ENCODE measurements at places on chromosomes 3 and 15.

GRCh38 chr15:62428851-62429598, 263.9 kb upstream of the C2CD4B start:
- no peak for DNase-seq

DNA sequence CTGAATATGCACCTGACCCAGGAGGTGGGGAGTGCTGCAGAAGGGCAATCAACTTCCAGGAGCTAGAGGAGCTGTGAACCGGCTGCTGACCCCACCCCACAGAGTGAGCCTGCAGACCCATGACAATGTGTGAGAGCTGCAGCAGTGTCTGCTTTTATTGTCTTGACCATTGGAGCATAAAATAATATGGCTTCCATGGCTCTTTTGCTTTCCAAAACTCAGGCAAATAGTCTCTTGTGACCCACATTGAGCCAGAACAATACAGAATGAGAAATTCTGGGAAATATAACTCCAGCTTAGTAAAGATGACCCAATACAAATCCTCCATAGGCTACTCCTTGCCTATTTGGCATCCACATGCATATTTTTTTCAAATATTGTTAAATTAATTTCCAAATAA, 309.6 kb downstream of the PYDC2 start:
- DNase-seq = no peak

- no peak for DNase-seq
Measured at GRCh38 chr3:57029924-57030323, 30.5 kb upstream of the SPATA12 start.

DNA sequence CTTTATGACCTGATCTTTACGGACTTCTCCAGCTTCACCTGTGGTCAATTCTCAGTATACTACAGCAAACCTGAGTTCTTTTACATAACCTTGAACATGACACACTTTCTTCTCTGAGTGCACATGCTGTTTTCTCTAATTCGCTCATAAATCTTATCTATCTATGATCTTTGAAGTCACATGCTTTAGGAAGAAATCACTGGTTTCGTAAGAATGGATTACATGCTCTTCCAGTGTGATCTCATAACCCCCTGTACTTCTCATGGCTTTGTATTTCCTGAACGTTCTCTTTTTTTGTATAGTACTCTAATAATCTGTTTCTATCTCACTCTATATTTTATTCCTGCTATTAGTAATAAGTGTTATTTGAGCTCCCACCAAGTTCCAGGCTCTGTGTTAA, 1165.2 kb downstream of the TBL1XR1 start:
- DNase-seq = no peak

DNA sequence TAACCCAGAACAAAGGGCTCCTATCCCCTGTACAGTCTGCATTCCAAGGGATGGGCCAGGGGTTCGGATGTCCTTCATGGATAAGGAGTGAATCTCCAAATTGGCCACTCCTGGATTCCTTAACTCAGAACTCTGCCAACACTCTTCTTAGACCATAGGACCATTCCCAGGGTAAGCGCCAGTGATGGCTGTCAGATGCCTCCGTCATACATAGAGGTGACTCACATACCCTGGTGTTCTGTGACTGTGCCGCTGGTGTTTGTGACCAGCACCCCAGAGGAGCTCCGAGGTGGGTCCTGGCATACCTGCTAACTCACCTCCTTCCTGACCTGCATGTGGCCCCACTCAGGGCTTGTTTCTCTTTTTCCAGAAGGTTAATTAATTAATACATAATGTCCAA, 134.7 kb downstream of the KLF13 start:
- DNase-seq = no peak

DNA sequence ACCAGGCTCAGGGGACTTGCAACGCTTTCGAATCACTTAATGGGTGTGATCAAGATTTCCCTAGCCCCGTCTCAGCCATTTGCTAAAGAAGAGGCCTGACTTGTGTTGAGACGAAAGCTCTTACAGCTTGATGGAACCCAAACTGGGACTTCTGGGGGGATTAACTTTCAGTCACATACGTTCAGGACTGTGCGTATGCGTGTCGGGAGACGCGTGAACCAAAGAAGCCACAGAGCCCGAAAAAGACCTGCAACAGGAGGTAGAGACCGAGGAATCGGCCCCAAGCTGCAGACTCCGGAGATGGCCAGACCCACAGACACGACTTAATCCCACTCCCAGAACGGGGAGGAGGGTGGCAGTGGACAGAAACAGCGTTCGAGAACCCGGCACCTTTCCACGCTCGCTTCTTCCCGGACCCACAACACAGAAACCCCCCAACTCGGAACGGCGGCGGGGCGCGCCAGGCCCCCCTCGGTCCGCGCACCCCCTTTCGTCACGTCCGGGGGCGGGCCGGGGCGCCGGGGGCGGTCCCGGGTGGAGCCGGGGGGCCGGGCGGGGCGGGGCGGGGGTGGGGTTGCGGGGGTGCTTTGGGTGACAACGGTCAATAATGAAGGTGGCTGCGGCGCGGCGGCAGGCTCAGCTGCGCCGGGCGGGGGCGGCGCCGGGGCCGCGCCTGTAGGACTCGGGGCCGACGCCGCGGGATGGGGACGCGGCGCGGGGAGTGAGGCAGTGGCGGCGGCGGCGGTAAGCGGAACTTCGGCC, at the start of gene ATP11B:
ATP11B (plus strand) TSS at position 604 of the 762 bp plus-strand sequence. CDS start 256 bp downstream, outside the sequence.
- DNase-seq = peak; percentile 55

DNA sequence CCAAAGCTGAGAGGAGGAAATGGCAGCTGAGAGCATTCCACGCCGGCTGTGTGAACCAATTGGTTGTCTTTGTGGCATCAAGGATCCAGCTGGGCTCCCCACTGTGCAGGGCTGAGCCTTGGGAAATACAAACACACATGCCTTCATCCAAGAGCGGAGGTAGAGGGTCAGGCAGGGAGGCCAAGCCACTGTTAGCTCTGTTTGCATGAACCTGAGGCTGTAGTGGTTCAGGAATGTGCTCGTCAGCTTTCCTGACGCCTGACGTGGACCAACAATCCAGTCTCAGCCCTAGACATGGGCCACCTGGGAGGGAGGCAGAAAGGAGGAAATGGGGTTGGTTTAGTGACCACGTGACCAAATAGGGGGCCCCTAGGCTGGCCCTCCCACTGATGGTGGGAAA, 276.9 kb downstream of the TLE3 start:
- DNase-seq = no peak

DNA sequence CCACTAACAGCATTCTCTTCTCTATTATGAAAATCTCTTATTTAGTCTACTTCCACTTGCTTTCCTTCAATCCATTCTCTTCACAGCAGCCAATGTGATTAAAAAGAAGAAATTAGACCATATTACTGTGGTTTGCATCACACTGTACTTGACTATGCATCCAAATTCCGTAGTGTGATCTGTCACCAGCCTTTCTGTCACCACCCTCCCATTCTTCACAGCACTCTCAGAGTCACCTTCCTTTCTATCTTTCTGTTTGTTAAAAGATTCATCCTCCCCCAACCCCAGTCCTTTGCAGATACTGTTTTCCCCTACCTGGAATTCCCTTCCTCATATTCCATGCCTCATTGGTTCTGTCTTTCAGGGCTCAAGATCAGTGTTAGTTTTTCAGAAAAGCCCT, 55.0 kb upstream of the ABHD10 start:
- DNase-seq = no peak

GRCh38 chr3:94453864-94454263, 391.0 kb downstream of the NSUN3 start:
- no peak for DNase-seq

DNA sequence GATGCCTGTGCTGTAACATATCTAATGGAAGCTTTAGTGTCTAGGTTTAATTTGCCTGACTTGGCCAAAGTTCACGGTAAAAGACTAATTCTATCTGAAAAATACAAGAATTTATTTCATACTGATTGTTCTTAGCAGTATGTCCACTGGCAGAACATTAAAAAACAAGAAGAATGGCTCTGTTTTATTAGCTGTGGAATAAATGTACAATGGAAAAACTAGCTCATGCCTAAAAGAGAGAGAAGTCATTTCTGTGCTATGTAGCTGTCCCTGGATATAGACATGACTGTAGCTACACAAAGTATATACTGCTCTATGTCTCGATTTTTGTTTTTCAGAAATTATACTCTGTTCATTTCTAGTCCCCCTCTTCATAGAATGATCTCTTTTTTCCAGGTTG, 13.9 kb upstream of the VGLL3 start:
- DNase-seq = no peak

- DNase-seq = no peak
Measured at GRCh38 chr3:41193794-41194539, 5.3 kb upstream of the CTNNB1 start.

DNA sequence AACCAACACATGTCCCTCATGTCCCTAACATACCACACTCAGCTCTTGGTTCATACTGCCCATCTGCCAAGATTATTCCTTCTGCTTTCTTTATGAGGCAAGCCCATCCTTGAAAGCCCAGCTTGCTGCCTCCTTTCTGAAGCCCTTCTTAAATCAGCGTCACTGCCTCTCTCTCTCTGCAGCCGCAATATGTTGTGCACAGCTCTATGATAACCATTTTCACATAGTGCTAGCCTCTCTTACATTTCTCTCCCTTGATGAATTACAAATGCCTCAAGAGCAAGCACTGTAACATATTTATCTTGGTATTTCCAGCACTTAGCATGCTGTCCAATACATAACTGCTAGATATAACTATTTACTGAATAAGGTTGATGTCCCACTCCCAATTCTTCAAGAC, 86.5 kb downstream of the TNIK start:
- DNase-seq = no peak

DNA sequence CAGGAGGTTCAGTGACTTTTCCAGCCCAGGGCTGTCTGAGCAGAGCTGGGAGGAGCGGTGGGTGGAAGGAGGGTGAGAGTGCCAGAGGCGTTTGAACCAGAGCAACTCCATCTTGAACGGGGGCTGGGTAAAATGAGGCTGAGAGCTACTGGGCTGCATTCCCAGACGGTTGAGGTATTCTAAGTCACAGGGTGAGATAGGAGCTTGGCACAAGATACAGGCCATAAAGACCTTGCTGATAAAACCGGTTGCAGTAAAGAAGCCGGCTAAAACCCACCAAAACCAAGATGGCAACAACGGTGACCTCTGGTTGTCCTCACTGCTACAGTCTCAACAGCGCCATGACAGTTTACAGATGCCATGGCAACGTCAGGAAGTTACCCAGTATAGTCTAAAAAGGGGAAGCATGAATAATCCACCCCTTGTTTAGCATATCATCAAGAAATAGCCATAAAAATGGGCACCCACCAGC, 60.2 kb downstream of the ABTB1 start:
- DNase-seq = no peak

GRCh38 chr3:195911041-195911945, 2.9 kb upstream of the TNK2 start:
- no peak for DNase-seq

GRCh38 chr15:33226559-33227181, 32.2 kb upstream of the FMN1 start:
- peak; percentile 50 for DNase-seq

GRCh38 chr3:146128939-146129338, 32.0 kb downstream of the PLOD2 start:
- DNase-seq = no peak

- DNase-seq = no peak
Measured at GRCh38 chr3:114308377-114308776, 14.5 kb downstream of the TIGIT start.

- no peak for DNase-seq
Measured at GRCh38 chr15:58777107-58777506, 6.0 kb downstream of the MINDY2 start.

GRCh38 chr3:13525827-13526625, 22.9 kb upstream of the FBLN2 start:
- DNase-seq = no peak

DNA sequence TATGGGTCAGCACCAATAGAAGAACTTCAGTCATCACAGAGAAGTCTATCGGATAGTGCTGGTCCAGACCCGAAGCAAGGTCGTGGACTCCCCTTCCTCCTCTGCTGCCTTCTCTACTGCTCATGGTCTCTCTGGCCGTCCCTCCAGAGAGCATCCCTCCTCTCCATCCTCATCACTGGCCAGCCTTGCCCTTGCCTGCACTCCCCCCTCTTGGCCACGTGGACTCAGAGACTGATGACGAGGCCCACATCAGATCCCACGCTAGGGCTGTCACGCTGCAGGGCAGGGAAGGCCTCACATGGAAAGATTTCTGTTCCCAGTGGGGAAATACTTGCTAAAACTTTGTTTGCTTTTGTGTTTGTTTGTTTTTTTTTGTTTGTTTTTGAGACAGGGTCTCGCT, 35.3 kb downstream of the IGDCC3 start:
- DNase-seq = no peak

GRCh38 chr15:33314069-33314468, 3.3 kb downstream of the RYR3 start:
- no peak for DNase-seq

- DNase-seq = no peak
Measured at GRCh38 chr15:80309769-80310384, 57.9 kb upstream of the CTXND1 start.

DNA sequence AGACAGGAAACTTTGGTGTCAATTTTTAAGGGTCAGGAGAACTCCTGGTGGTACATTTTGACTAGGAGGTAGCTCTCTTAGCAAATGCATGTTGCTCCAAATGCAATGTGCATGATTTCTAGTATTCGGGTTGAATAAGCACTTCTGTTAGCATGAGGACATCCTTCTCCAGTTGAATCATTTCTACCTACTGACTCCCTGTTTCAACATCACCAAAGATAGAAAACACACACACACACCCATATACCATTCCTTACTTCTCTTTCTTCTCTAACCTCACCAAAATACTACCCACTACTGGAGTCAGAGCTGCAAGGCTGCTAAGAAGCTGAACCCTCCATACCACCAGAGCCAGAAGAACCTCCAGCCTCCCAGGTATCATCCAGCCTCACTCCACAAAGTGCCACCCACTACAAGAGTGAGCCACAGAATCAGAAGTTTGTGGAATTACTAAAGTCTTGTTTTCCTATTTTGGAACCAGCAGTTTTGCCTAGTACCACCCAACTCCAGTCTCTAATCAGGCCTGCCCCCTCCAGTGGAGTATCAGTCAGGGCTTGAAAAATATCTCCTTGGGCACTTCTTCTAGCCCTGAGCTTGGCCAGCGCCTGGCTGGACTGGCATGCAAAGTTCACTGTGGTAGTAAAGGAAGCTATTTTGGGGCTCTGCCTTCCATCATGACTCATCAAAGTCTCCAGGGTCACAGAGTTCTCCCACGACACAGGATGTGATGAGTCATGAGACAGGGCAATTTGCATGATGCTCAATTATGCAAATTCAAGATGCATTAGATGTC, 110.3 kb downstream of the CYP19A1 start:
- DNase-seq = no peak

- no peak for DNase-seq
Measured at GRCh38 chr3:189188466-189188865, 16.7 kb downstream of the TPRG1 start.

Data from stimulated activated CD4-positive, alpha-beta T cell treated with anti-CD3 and anti-CD28 coated beads, Interleukin-1b, Interleukin-23, amount 100 ng/mL, for 1 hour (primary cell).